Stimulated activated CD4-positive, alpha-beta T cell treated with anti-CD3 and anti-CD28 coated beads, Interleukin-12 subunit alpha, Interleukin-12 subunit beta, amount 100 ng/mL, for 24 hours (primary cell): ENCODE measurements at places on chromosomes 13 and 19.

- DNase-seq, result no peak
Observed at GRCh38 chr19:28560786-28561185, 652.2 kb downstream of the UQCRFS1 start.

DNA sequence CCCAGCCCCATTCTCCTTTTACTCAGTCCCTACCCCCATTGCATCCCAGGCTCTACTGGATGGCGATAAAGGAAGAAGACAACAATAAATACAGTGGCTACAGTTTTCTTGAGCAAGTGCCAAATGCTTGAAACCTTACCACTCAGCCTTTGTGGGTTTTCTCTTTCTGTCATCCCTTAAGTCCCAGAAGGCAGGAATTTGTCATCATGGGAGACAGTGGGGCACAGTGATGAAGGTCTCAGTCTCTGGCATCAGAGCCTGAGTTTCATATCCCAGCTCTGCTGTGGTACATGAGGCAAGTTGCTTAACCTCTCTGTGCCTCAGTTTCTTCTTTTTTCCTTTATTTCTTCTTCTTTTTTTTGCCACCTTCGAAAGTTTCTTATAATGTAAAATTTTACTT lies 5.1 kb upstream of the COMP start:
- DNase-seq, result no peak

DNA sequence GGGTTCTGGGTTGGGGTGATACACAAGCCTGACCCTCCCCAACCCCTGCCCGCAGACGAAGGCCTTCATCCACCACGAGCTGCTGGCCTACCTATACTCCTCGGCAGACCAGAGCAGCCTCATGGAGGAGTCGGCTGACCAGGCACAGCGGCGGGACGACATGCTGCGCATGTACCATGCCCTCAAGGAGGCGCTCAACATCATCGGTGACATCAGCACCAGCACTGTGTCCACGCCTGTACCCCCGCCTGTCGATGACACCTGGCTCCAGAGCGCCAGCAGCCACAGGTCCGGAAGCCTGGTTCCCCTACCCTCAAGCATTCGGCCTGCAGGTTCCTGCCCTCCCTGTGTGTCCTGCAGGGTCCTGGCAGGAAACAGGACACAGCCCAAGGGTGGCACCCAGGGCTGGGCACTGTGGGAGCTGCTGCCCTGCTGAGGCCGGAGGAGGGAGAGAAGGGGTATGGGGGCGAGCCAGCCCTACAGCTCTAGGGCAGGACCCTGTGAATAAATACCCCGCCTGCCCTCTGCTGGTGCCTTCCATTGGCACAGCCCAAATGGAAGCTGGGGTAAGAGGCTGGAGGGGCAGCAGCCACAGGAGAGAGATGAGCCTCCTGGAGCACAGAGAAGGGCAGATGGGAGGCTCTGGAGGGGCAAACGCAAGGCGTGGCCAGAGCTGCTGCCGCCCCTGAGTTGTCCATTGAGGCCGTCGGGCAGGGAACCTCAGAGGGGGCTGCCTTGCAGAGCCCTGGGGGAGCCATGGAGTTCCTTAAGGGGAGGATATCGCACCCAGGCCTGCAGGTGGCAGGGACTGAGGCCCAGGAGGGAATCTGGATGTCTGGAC lies 6.8 kb downstream of the TMED1 start:
- no peak for DNase-seq

DNA sequence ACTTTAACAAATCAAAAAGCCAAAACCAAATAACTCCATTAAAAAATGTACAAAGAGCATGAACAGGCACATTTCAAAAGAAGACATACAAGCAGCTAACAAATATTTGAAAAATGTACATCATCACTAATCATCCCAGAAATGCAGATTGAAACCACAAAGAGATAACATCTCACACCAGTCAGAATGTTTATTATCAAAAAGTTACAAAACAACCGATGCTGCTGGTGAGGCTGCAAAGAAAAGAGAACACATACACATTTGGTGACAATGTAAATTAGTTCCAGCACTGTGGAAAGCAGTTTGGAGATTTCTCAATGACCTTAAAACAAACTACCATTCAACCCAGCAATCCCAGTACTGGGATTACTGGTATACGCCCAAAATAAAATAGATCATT lies 756.0 kb upstream of the PCDH20 start:
- no peak for DNase-seq

DNA sequence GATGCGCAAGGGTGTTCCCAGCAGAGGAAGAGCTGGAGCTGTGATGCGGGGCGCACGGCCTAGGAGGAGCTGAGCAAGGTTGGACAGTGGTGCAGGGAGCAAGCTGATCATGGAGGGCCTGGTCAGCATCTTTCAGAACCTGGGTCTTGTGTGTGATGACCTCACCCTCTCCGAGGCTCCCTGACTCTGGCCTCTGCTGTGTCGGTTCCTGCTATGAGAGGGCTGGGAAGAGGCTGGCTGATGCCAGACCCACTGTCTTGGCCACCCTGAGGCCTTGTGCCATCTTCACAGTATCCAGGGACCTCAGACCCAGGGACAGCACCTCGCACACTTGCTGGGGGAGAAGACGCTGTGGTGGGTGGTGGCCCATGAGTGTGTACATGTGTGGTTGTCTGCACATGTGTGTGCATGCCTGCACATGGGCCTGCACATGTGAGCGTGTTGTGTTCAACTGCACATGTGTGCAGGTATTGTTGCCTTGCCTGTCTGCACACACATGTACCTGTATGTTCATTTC lies 16.5 kb upstream of the C13orf46 start:
- DNase-seq, result no peak

GRCh38 chr13:58081301-58081820 lies 449.8 kb downstream of the PCDH17 start:
- DNase-seq, result no peak

- DNase-seq, result no peak
Observed at GRCh38 chr13:44232774-44233173, 140.8 kb upstream of the SERP2 start.

DNA sequence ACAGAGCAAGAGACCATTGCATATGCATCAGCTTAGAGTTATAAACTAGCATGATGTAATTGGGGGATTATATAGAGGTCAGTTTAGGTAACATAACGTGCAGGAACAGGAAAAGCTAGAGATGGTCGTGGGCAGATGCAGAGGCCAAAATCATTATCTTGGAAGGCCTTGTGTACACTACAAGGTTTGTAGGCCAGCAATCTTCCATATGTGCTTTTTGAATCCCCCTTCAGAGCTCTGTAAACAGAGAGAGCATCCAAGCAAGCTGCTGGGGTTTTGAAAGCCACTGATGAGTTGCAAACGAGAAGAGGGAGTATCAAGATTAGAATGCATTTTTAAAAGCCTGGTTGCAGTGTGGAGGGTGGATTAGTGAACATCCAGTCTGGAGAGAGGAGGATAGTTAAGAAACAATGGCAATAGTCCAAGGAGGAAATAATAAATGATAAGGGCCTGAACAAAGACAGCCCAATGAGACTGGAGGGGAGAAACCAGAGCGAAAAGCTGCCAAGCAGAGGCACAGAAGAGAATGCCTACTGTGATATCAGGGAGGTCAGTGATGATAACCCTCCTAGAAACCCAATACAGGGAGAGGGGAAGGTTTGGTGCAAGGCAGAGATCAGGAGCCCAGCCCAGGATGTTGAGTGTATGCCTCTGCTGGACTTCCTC lies 109.6 kb downstream of the ZAR1L start:
- DNase-seq, result no peak

DNA sequence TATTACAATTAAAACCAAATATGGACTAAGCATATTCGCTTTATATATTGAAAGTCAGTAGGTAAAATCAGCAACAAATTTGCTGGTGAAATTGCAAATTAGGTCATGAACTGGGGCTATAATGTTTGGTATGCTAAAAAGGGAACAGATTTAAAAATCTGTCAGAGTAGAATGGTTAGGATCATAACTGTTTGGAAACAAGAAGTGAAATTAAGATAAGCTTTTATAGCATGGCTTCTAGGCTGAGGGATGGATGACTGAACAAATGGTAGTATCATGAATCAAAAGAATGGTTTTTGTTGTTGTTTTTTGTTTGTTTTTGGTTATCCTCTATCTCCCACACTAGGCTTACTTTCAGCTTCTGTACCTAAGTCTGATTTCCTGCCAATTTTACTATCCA lies 1090.4 kb downstream of the PCDH9 start:
- DNase-seq, result no peak

- DNase-seq, result no peak
Observed at GRCh38 chr19:1765904-1766799, 12.8 kb downstream of the ONECUT3 start.

DNA sequence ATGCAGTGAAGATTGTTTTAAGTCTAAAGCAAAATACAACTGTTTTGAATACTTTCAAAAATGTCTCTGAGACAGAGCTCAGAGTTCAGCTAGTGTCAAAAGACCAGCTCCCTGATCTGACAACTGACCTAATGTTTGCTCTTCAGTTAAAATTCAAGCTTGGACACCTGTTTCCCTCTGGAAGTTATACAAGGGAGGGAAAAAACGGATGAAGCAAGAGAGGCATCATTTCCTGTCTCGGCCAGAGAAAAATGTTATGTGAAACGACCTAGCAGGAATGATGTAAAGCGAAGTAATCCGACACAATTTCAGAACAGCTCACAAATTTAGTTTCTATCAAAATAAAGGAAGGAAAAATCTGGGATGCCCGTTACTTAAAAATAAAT lies 59.4 kb downstream of the ZAR1L start:
- DNase-seq, result no peak

- DNase-seq, result no peak
Observed at GRCh38 chr13:40933508-40934204, 85.5 kb downstream of the ELF1 start.

- DNase-seq, result no peak
Observed at GRCh38 chr19:56291867-56292266, 19.3 kb downstream of the EDDM13 start.

GRCh38 chr13:26246154-26246553 lies 7.8 kb upstream of the CDK8 start:
- no peak for DNase-seq

GRCh38 chr19:47427241-47428176 lies 8.2 kb upstream of the MEIS3 start:
- DNase-seq, result peak; percentile 69

DNA sequence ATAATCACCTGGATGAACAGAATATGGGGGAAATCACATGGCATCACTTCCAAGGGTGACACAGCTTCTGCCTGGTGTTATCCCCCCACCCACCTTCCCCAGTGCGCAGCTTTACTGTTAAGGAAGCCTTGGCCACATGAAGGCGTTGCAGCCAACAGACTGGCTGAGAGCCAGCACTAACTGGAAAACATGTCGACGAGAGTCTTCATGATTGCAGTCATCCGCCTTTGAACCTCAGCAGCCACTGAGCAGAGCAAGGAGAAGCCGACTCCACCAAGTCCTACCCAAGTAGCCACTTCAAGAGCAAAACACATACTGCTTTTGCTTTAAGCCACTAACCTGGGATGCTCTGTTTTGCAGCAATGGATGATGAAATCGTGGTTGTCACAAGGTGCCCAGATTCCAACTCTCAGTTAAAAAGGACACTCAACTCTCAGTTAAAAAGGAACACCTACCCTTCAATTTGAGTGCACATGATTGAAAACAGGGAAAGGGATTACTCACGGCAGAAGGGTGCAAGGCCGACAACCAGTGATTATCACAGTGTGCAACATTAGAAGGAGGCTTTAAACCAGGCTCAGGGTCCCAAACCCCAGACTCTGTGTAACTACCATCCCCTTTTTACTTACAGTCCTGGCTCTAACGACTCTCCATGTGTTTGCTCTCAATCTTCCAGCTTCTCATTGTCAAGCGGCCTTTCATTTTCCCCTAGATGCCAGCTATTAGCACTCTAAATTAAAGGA lies 149.1 kb downstream of the KLF12 start:
- DNase-seq, result peak; percentile 57

DNA sequence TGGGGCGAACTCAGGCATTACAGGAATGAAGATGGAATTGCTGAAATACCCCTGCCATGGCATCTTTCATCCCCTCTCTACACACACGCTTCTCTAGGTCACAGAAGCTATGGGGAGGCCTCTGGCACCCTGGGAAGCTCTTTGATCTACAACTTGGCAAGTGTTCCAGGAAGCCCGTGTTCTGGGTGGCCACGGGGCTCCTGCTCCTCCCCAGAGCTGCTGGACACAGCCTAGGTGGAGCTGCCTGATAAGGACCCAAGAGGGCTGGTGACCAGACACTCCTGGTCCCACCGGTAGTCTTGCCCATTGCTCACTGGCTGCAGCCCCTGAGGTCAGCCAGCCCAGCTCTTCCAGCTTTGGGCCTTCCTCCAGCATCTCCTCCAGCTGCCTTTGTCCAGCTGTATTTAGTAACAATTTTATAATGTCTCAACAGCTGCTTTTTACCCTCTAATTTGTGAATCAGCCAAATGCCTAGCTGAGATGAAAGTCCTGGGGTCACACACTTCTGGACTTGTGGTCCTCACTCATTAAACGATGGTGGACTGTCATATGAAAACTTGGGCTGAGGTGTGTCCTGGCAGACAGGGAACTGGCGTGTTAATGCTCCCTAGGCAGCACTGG lies 72.8 kb upstream of the SPATA13 start:
- DNase-seq, result no peak

GRCh38 chr13:23715092-23715761 lies 145.0 kb downstream of the TNFRSF19 start:
- DNase-seq, result no peak

DNA sequence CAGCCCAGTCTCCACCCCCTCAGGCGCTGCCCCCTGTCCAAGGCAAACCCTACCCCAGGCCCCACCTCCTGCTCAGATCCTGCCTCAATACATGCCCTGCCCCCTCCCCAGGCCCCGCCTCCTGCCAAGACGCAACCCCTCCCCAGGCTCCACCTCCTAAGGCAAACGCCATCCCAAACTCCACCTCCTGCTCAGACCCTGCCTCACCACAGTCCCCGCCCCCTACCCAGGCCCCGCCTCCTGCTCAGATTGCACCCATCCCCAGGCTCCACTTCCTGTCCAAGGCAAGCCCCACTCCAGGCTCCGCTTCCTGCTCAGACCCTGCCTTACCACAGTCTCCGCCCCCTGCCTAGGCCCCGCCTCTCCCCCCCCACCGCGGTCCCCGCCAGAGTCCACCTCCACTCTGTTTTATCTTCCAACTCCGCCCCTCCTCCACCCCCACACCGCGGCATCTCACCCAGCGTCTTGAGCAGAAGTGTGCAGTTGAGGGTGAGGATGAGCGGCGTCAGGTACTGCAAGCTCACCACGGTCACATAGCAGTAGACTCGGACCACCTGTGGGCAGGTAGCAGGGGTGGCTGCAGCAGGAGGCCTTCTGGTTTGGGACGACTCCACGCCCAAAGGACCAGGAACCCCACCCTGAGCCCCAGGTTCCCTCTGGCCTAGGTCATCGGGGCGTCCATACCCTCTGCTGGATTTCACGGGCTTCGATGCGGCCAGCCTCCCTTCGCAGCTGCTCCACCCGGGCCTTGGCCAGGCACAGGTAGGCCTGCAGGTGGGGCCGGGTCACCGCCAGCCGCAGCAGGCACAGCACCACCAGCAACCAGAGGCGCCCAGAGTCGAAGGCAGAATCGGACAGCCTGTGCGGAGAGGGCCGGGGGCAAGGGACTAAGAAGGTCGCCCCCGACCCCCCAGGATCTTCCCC lies 17.7 kb downstream of the TMEM161A start:
- DNase-seq, result peak; percentile 42

- DNase-seq, result no peak
Observed at GRCh38 chr13:98237331-98237730, 60.3 kb upstream of the RNF113B start.
